H54 (cell line): ENCODE measurements at places on chromosomes 7 and 10.

- DNase-seq: no peak
These were observed 10.3 kb upstream of the TSPAN13 start for GRCh38 chr7:16743236-16743635.

DNA sequence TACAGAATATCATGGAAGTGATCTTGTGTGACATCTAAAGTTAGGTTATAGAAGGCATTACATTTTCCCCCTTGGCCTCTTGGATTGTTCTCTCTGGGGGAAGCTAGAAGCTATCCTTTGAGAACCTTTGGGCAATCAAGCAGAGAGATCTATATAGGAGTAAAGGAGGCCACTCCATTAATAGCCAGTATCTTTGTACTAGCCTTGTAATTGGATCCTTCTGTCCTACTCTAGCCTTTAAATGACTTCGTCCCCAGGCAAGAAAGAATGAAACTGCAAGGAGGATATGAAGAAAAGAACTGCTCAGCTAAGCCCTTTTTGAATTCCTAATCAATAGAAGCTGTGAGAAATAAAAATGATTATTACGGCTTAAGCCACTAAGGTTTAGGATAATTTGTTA, 230.9 kb downstream of the AGMO start:
- no peak for DNase-seq

GRCh38 chr7:70788276-70788675, 343.7 kb upstream of the GALNT17 start:
- no peak for DNase-seq

DNA sequence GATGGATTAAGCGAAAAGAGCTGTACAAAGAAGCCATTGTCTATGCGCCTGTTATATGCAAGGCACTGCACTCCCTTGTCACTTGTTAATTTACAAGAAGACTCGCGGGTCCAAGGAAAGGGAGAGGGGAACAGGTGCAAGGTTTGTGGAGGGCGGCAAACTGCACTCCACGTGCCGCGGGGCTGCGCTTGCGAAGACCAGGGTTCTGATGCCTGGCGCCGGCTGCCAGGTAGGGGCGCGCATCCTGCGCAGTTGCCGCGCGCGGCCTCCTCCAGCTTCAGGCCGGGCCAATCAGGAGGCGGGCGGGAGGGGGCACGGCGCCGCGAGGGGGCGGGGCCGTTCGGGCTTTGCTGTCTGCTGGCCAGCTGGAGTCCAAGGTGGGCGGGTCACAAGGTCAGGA, 140.6 kb upstream of the PALS2 start:
- no peak for DNase-seq

DNA sequence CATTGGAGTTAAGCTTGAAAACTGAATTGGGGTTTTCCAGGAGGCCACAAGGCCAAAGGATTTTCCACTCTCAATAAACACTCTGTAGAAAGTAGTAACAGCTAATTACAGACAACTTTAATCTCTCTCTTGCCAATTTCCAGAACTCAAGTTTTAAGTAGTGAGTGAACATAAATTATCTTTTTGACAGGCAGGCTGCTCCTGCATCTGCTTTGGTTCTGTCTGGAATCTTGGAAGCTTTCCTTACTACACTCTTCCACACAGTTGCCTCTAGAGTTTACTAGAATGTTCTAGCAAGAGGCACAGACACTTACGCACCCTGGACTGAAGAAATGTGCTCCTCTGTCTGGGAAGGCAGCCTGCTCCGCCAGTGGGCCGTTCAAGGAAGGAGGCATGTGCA, 90.5 kb upstream of the WAC start:
- DNase-seq: no peak

- no peak for DNase-seq
These were observed 68.8 kb downstream of the ADCYAP1R1 start for GRCh38 chr7:31120800-31121513.

- no peak for DNase-seq
These were observed 8.3 kb downstream of the CXCL12 start for GRCh38 chr10:44376472-44377099.

GRCh38 chr7:117874191-117874700, 1.0 kb upstream of the CTTNBP2 start:
- no peak for DNase-seq

- no peak for DNase-seq
These were observed 110.3 kb downstream of the MKX start for GRCh38 chr10:27635290-27635689.

DNA sequence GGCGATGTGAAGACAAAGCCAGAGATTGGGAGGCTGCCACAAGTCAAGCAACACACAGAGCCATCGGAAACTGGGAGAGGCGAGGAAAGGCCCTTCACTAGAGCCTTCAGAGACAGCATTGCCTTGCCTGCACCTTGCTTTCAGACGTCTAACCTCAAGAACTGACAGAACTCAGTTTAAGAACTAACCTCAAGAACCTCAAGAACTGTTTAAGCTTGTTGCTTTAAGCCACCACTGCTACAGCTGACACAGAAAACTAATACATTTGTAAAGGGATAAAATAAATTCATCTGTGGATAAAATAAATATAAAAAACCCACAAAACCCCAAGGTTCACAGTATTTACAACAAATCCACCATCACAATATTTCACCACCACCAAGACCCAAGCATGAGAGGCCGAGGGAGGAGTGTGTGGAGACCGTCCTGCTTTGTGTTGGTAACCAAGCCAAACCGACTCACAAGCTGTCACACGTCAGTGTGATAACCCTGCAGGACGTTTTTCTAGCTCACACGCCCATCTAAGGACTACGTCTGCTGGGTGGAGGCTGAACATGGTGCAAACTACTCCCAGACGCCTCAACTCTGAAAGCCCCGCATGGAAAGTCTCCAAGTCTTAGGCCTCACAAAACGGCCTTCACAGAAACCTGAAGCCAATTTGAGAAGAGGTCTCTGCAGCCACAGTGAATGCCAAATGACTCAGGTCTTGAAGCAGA, 116.8 kb downstream of the ABLIM1 start:
- DNase-seq: no peak
